ENCODE measurements at places on chromosomes 4 and X.

DNA sequence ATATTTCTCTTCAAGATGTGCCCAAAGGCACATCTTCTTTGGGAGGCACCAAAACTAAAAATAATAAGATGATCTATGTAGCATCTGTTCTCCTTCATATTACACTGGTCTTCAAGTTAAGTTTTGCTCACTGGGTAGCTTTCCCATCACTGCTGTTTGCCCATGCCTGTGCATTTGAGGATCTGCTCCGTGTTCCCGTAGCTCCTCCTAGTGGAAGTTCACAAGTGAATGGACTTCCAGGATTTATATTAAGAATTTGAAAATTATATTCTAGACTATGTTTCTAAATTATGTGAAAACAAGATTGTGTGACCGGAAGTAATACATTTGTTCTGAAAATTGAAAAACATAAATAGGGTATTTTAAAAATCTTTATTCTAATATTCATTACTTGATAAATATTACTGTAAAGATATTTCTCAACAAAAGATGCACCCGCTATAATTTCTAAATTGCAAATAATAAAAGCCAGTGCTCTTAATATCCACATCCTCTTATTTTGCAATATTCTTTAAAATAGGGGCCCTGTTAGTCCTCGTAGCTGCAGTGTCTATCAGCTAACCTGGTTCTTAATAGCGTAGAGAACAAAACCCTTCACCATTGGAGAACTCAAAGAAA lies 147.7 kb downstream of the RBM46 start:
- no peak for DNase-seq

DNA sequence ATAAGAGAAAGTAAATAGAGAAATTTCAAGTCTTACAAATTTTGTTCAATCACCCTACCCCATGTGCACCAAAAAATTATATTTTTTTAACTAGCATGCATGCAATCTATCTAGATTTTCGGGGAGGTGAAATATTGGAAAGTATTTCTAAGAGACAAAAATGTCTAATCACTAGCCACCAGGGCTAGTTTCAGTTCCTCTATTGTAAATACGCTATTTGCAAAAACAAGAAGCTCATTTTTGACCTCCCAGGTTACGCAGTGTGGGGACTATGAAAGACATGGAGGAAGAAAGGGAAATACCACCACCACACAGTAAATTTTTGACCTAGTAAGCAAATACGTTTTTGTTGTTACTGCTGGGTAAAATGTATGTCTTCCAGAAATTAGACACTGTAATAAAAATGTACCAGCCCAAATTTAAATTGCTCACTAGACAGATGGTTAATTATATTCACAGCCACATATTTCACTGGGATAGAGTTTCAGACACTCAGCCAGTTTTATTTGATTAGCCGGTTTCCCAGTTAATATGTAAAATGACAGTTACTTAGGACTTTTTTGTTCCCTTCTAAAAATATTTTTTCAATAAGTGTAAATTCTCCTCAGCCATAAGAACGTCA lies 2.2 kb downstream of the NEXMIF start:
- no peak for DNase-seq

DNA sequence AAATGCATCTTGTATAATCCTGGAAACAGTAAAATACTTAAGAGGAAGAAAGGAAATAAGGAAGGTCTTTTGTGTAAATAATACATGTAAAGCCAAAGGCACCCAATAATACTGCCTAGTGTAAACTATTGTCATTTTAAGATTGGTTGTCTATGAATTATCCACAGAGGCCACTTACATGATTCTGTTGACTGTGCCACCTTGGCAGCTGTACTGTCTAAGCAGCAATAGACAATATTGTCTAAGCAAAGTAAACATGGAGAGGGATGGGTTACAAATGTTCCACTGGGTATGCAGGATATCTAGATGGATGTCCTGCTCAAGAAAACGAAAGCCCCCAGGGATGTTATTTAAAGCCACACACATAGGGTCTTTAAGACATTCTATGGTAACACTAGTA lies 19.4 kb downstream of the BEND4 start:
- DNase-seq, result no peak

GRCh38 chr4:38803833-38804653 lies 548 bp downstream of the TLR1 start:
- DNase-seq, result no peak

DNA sequence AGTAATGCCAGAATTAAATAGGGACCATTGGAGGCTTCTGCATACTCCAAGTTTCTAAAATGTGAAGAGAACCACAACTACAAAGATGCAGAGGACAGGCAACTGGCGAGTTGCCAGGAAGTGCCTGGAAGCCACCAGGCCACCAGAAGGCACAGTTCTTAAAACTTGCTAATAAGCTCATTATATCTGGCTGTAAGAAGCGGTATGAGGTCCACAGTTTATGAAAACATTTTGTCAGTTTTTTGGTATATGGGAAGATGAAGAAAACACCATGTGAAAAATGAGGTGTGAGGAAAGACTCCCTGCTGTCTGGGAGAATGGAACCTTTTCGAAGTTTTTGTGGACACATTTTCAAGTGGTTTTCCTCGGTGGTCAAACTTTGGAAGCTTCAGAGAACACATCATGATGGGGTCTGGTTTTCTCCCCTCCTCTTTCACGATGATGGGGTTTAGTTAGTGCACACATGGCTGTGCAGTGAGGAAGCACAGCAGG lies 202.7 kb downstream of the NR3C2 start:
- DNase-seq, result no peak

GRCh38 chr4:173094739-173095421 lies 73.7 kb upstream of the GALNT7 start:
- no peak for DNase-seq

- no peak for DNase-seq
Measured at GRCh38 chr4:22072240-22072639, 123.7 kb upstream of the KCNIP4 start.

DNA sequence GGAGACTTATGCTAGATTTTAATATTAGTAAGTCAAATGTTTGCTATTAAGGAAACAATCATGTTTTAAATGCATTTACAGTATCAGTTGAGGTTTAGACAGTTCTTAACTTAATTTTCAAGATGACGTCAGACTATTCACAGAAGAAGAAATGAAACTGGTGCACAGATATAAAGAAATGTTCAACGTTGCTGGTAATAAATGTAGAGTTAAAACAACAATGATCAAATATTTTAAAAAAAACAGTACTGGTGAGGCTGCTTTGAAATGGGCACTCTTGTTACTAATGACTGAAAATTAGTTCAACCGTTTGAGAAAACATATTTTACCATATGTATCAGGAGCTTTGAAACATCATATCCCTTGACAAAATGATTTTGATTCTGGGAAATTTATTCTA lies 44.2 kb downstream of the ABHD18 start:
- DNase-seq, result no peak

DNA sequence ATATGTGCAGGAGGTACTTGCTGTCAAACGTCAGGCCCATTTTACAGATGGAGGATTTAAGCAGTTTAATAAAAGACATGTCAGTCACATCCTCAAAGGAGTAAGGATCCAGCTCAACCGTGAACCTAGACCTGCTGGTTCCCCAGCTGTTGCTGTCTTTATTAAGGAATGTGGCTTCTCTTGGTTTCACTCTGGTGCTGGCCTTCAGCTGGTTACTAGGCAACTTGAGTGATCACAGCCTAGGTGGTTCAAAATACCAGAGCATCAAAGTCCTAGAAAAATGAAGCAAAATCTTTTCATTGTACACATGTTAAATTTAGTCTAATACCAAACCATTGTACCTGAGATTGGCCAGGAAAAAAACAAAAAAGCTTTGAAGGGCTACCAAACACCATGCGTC lies 32.7 kb upstream of the GLRA2 start:
- no peak for DNase-seq
